ENCODE measurements at places on chromosomes 16 and 17.
A peak's percentile ranks its signal among the peaks of the same experiment; 100 is the strongest.

- no peak for ATAC-seq
These were observed 737 bp downstream of the CANT1 start for GRCh38 chr17:79008666-79009387.

- peak; percentile 28 for ATAC-seq
These were observed 481 bp downstream of the MYO19 start for GRCh38 chr17:36533935-36534839.

DNA sequence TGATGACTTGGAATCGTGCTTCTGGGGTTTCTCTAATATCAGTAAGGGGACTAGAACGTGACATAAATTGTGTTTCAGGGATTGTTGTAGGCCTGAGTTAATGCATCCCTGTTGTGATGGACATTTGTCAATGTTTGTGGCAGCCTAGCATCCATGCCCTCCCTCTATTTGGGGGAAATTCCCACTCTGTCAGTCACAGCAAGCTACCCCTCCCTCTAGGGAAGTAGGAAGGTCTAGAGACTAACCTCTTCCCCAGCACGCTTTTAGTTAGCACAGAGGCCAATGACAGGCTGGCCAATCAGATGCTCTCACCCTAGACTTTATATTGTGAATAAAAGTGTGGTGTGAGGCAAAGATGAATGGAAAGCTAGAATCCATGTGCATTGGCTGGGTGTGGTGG is 32.4 kb upstream of the NF1 start:
- ATAC-seq, result no peak

- ATAC-seq, result no peak
These were observed 1.8 kb upstream of the PLSCR3 start for GRCh38 chr17:7396147-7396546.
